T-cell (primary cell): ENCODE measurements at places on chromosomes 12 and 14.

GRCh38 chr14:50344116-50344775, 32.1 kb downstream of the DMAC2L start:
- no peak for DNase-seq

- DNase-seq = no peak
These were observed 62.4 kb downstream of the NTF3 start for GRCh38 chr12:5494343-5494742.

DNA sequence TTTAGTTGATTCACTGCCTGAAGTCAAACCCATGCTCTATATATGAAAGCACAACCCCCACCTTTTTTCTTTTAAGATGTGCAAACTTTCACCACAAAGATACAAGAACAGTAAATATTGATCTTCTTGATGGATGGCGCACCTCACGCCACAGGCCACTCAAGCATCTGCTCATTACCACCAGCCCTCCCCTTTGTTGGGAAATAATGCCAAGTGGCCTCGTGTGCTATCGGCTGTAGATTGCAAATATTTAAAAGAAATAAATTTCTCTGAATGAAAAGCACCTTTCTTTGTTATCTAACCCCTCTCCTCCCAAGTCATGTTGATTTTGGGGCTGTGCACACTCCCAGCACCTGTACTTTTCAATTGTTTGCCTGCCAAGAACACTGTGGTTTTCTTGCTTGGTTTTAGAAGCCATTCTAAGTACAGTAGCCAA, 122.7 kb downstream of the C12orf42 start:
- no peak for DNase-seq

GRCh38 chr12:12270226-12270625, 3.4 kb upstream of the LRP6 start:
- no peak for DNase-seq

GRCh38 chr12:69651922-69652321, 41.2 kb upstream of the LRRC10 start:
- no peak for DNase-seq

- no peak for DNase-seq
These were observed 60.1 kb downstream of the SUSD6 start for GRCh38 chr14:69671365-69672030.

DNA sequence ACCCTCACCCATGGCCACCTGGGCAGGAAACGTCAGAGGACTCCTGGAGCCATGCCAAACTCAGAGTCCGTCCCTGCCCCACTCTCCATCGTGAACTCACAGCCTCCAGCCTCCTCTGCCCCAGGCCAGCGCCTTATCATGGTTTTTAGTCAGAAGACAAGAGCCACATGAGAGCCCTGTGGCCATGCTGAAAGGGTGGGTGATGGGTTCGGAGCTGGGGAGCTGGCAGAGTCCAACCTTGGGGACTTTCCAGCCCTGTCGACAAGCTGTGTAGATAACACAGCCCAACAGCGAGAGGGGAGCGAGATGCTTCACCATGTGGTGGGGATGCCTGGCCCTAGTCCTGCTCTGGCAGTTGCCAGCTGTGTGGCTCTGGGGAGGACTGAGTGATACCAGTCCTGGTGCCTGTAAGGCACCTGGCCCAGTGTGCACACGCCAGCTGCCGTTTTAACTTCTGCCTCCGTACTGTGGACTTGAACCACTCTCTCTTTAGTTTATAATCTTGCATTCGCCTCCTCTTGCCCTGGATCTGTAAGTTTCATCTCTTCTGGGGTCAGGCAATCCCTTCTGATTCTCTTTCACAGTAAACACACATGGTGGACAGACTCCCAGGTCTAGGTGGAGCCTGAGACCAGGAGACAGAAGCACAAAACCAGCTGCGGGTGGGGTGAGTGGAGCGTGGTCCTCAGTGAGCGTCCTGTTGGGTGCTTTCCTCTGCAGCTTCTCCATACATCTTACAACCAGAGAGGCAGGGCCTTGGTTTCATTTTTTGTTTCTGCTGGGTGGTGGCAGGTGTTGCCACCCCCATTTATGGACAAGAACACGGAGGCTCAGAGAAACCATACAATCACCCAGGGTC, 55.3 kb downstream of the RIN3 start:
- peak; percentile 50 for DNase-seq
